Inflammatory macrophage (primary cell): ENCODE measurements at places on chromosomes 4 and X.
A peak's percentile ranks its signal among the peaks of the same experiment; 100 is the strongest.

DNA sequence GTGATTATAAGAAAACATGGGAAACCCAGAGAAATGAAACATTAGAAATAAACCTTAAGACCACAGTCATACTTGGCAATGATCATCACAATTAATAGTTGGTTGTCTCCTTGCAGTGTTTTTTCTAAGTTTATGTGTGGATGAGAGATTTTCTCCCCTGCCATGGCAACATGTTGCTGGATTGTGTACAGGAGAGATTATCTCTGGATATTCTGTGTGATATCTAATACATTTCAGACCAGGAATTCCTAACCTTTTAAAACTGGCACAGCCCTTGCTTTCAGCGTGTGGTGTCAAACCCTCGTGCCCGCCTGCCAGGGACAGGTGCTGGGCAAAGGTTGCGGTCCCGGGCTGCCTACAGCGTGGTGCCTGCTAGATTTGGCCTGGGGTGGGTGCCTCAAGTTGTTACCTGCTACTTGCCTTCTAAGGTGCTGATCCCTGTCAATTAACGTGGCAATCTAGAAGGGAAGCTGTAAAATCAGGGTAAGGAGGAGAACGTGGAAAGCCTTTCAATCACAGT lies 100.5 kb downstream of the TMEM131L start:
- no peak for DNase-seq

GRCh38 chr4:144283526-144283925 lies 143.0 kb upstream of the GYPA start:
- DNase-seq = no peak

DNA sequence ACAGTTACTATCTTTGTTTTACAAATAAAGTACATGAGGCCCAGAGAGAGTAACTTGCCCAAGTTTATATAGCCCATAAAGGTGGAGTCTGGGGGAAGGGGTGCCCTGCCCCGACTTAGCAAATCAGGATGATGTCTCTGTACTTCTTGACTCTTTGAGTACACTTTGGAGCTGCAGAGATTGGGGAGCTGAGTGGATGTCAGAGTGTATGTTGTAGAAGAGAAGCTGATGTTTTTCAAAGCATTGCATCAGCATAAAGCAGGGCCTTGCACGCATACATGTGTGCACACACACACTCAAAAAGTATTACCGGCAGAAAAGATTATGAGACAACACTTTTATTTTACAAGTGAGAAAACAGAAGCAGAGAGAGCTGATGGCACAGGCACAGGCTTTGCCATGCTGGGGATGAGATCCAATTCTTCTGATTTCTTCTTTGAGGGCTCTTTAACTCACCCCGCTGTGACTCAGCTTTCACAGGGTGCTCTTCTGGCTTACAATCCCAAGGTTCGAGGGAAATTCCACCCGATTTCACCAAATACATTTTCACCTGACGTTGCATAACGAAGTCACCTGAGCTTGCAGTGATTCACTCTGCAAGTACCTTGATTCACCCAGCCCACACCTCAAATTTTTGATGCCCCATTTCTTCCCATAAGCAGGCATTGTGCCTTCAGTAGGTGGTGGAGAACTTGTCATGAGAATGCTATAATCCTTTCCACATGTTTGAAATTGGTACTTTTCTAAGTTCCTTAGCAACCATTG lies 292.8 kb upstream of the BOD1L1 start:
- DNase-seq = no peak

- peak; percentile 72 for DNase-seq
Measured at GRCh38 chr4:147707892-147708672, 23.8 kb upstream of the ARHGAP10 start.

GRCh38 chr4:184715526-184715925 lies 18.4 kb downstream of the CENPU start:
- DNase-seq = no peak

GRCh38 chrX:72492499-72492898 lies 80.1 kb downstream of the HDAC8 start:
- no peak for DNase-seq

DNA sequence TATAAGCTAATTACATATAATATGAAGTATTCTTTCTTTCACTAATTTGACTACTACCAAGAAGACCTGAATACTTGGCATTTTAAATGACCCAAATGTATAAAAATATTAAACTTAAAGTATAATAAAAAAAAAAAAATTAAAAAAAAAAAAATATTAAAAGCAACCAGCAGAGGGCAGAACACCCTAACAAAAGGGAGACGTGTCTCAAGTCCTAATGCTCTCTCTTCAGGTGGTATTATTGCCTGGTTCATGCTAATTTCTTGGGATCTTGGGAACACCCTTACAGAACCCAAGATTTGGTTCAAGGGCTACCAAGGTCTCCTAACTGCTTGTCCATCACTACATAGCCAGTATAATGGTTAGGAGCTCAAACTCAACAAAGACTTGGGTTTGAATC lies 754.8 kb downstream of the RAB28 start:
- DNase-seq = no peak

- DNase-seq = no peak
Measured at GRCh38 chr4:2168469-2169319, 73.2 kb downstream of the HAUS3 start.

- DNase-seq = no peak
Measured at GRCh38 chr4:182421753-182422152, 178.6 kb downstream of the TENM3 start.

- DNase-seq = no peak
Measured at GRCh38 chr4:154927126-154927680, 146.1 kb downstream of the RBM46 start.

- no peak for DNase-seq
Measured at GRCh38 chrX:70013466-70014381, 36.0 kb downstream of the AWAT2 start.

- no peak for DNase-seq
Measured at GRCh38 chrX:3598046-3598605, 115.3 kb downstream of the PRKX start.

GRCh38 chr4:159096434-159096833 lies 6.4 kb upstream of the RAPGEF2 start:
- DNase-seq = no peak

GRCh38 chr4:31678356-31678755 lies 958.2 kb downstream of the PCDH7 start:
- DNase-seq = no peak

GRCh38 chr4:144316869-144317268 lies 176.4 kb upstream of the GYPA start:
- DNase-seq = no peak

- DNase-seq = peak; percentile 12
Measured at GRCh38 chr4:105709081-105709450, 482 bp downstream of the GSTCD start.

- no peak for DNase-seq
Measured at GRCh38 chr4:110487873-110488272, 11.9 kb downstream of the ENPEP start.

GRCh38 chr4:166846939-166847338 lies 387.4 kb downstream of the SPOCK3 start:
- no peak for DNase-seq

DNA sequence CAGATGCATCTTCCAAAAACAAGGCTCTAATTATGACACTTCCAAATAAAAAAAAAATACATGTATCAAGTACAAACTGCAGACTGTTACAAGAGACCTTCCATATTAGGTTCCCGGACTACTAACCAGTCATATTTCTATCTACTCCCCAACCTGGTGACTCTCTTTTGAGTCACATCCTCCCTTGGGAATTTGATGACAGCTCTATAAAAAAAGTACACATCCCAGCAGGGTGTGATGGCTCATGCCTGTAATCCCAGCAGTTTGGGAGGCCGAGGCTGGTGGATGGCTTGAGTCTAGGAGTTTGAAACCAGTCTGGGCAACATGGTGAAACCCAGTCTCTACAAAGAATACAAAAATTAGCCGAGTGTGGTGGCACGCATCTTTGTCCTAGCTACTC lies 14.9 kb downstream of the RPGR start:
- no peak for DNase-seq

DNA sequence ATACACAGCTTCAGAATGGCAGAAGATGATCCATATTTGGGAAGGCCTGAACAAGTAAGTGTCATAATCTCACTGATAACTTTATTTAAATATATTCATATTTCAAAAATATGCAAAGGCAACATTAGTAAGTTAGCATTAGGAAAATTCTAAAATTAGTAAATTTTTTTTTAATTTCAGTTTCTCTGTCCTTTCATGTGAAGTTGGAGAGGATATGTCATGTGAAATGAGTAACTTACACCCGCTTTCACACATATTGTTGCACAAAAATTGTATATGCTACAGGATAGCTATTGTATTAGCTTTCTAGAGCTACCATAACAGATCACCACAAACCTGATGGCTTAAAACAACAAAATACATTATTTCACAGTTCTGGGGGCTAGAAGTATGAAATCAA lies 24.3 kb downstream of the NFKB1 start:
- DNase-seq = no peak

DNA sequence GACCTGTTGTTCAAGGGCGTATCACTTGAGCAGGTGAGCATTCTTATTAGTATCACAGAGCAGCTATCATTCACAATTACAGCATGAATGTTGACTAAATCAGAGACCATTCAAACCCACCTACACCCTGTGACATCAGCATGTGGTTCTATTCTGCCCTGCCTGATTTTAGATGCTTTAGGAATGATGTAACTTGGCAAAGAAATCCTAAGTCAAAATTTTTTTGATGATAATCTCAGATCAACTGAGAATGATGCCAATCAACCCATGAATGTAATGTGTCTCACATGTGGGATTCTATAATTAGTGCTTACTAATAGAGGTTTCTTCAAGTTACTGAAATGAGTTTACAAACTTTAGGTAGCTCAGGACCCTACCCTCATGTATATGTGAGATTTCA lies 13.4 kb upstream of the CHIC2 start:
- no peak for DNase-seq

GRCh38 chr4:169335331-169335730 lies 64.6 kb upstream of the SH3RF1 start:
- DNase-seq = no peak

DNA sequence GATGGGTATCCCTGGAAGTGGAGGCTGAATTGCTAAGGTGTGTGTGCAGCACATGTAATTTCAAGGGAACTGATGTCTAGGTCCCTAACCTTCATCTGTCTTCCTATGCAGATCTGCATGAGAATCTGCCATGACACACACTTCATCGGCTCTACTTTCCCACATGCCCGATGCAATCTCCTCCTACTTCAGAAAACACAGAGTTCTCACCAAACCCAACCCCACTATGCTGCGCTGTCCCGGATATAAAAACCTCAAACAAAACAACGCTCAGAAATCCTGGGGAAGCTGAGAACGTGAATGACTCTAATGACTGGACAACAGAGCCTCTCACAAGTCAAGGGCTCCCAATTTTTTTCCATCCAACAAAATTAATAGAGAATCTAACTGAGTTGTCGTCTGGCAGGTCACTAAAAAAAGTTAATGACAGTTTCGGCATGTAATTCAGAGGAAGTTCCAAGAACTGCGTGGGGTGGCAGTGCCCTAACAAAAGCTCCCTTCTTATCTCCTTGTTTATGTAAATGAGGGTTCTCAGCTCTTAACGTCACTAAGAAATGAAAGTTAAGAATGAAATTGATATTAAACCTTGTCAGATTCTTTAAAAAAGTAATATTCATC lies 39.0 kb downstream of the STX18 start:
- DNase-seq = peak; percentile 31

DNA sequence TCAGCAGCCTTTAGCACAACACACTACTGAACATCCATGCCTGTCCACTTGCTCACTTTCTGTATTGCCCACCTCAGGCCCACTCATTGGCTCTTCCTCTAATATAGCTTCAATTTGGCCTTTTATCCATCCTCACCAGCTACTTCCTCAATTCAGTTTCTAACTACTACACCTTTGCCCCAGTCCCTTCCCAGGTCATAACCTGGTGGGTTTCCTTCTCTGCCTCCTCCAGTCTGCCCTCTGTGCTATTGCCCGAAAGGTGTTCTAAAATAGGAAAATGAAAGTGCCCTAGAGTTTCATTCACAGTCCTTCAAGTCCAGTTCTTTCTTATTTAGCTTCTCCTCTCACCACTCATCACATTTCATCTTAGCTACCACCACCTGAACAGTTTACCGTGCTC lies 23.1 kb downstream of the MOSPD2 start:
- DNase-seq = no peak

DNA sequence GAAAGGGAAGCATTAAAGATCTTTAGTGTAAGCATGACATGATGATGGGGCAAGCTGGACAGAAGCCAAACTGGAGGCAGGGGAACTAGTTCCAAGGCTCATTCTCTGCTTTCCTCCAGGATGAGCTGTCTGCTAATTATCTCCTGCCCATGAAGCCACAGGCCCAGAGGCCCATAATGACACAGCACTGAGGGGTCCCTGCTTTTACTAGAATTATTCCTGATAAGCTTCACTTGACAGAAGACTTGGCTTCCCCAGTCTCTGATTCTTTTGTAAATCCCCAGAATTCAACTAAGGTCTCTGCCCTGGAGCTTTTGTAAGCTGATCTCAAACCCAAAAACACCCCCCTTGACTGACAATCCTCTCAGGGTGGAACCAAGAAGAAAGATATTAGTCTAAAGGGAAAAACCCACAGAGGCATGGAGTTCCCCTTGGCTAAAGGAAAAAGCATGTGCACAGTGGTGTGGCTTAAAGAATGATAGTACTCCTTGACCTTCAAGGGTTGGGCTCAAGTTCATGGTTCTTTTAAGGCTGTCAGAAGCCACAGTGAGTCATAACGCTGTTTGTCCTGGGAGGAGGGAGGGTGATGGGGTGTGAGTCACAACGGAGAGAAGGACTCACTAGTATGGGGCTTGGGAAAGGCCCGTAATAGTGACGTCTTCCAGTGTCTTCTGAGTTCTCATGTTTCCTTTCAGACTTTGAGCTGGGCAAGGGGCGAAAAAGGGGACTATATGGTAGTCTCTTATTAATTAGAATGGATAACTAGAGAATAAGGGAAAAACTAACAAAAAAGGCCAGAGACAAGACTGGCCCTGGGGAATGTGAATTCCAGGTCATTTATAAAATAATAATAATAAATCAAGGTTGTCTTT lies 146.0 kb upstream of the CPEB2 start:
- peak; percentile 96 for DNase-seq

- DNase-seq = no peak
Measured at GRCh38 chr4:52780617-52781354, 29.6 kb upstream of the ERVMER34-1 start.

GRCh38 chrX:155755706-155756337 lies 125.3 kb upstream of the VAMP7 start:
- no peak for DNase-seq

DNA sequence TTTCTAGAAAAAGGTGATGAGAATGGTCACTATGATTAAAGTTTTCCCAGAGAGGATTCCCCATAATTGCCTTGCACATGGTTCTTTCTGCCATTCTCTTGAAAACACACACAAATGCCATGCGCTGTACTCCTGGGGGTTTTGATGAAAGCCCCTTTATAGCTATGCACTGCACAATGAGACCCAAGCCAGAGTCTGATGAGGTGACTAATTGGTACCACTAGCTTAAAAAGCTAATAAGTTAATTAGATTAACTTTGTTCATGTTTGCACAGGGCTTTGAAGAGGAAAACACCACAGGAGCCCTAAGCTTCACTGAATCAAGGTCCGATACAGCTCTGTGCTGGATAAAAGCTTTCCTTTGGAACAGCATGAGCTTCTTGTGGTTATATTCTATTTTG lies 132.2 kb downstream of the NKX6-1 start:
- DNase-seq = no peak

GRCh38 chr4:77446601-77447000 lies 159.0 kb upstream of the CXCL13 start:
- no peak for DNase-seq
